Cardiac muscle cell (in vitro differentiated cells and primary cell): ENCODE measurements at places on chromosomes 13 and 19. TPM values are rescaled to one million over a fixed set of nuclear protein-coding genes. Genes with fewer than 3 reads are reported as not detected.
A peak's percentile ranks its signal among the peaks of the same experiment; 100 is the strongest.

DNA sequence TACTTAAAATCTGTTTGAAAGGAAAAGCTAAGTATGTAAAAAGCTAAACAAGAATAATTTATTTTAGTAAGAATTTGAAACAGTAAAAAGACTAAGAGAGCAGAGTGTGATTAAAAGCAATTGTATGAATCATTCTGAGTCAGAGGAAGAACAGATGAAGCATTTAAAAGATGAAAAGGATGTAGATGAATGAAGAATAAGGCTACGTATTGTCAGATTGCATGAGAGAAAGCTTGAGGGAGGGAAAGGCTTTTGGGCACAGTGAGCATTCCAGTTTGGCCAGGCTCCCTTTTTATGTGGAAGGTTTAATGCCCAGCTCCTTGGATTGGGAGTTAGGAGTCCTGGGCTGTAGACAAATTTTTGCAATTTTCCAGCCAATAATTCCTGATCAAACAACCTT, 117.7 kb downstream of the FREM2 start:
- H3K36me3 ChIP-seq: no peaks in the 10 kb centered on the region
- no peak for DNase-seq
- no peaks in the 10 kb centered on the region for H3K27me3 ChIP-seq
- no peaks in the 10 kb centered on the region for H3K4me1 ChIP-seq
- H3K27ac ChIP-seq: no peak overlapping the region
- H3K4me3 ChIP-seq: no peak overlapping the region

DNA sequence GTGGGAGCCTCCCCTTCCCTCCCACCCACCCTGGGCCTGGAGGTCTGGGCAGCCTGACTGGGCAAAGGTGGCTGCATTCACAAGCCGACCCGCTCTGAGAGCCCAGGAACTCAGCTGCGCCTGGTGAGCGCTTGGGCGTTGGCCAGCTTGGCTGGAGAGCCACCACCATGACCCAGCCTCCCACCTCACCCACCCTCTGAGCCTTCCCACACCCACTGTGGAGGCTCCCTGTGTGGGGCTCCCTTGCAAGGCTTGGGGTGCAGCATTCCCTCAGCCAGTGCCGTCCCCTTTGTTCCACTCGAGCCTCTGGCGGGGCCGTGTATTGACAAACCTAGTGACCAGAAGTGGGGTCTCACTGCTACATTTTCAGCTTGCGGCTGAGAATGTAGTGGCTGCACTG, 15.0 kb upstream of the QTRT1 start:
- no peak overlapping the region for H3K27ac ChIP-seq
- peaks cover 93% of the 10 kb centered on the region for H3K36me3 ChIP-seq
- no peak overlapping the region for H3K4me3 ChIP-seq
- H3K4me1 ChIP-seq: no peaks in the 10 kb centered on the region

DNA sequence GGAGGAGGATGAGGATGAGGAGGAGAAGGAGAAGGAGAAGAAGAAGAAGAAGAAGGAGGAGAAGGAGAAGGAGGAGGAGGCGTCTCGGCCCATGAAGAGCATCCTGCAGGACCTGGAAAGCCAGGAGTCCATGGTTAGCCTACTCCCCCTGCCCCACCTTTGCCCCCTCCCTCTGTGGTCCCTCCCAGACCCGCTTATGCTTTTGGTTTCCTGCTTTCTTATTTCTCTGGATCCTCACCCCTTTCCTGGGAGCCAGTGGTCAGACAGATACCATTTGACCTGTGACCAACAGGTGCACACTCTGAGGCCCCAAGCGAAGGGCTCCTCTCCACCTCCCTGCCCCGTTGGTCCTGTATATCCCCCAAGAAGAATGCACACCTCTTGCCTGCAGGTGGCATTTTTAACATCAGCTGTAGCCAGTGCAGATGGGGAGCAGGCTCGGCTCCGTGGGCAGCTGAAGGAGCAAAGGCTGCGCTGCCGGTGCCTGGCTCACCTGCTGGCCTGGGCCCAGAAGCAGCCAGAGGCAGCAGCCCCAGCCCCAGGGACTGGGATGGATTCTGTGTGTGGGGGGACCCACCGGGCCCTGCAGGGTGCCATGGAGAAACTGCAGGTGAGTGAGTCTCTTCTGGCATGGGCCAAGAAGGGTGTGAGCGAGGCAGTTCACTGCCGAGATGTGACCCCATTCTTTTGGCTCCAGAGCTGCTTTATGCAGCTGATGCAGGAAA, 32.1 kb upstream of the ZNF492 start:
- no peak for DNase-seq
- H3K27me3 ChIP-seq: no peaks in the 10 kb centered on the region
- H3K36me3 ChIP-seq: no peaks in the 10 kb centered on the region
- H3K4me3 ChIP-seq: no peak overlapping the region
- no peak overlapping the region for H3K27ac ChIP-seq

- peaks cover 11% of the 10 kb centered on the region for H3K4me1 ChIP-seq
- H3K27ac ChIP-seq: peak overlapping the region; percentile 69
- H3K36me3 ChIP-seq: no peaks in the 10 kb centered on the region
Observed at GRCh38 chr19:47820410-47820809, 1.3 kb upstream of the CRX start.

DNA sequence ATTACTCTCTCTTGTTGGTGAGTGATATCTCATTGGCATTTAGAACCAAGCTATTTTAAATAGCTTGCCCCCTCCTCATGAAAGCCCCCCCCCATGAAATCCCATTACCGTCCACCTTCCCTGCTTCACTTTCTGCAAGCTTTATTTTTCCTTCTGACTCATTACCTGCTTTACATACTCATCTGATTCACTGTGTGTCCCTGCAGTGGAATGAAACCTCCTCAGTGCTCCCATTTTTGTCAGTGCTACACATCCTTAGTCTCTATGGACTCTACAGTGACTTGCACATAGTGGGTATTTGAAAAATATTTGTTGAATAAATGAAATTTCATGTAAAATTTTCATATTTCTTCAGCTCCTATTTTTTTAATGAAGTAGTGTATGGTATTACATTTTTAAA, 62.3 kb downstream of the DOCK9 start:
- DNase-seq: no peak
- H3K27me3 ChIP-seq: no peaks in the 10 kb centered on the region
- no peaks in the 10 kb centered on the region for H3K36me3 ChIP-seq
- peaks cover 31% of the 10 kb centered on the region for H3K4me1 ChIP-seq

DNA sequence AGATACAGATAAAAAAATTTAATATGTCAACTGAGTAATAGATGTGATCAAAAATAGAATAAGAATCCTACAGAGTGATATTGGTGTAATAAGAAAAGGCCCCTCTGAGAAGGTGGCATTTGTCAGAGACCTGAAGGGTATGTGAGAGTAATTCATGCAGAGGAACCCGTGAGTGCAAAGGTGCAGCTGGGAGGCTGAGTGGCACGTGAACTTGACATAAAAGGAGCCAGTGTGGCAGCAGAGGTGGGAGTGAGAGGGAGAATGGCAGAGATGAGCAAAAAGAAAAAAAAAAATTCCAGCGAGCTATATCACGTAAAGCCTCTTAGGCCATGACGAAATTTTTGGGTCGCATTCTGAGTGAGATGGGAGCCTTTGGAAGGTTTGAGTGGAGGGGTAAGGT, 588.9 kb downstream of the KCTD12 start:
- DNase-seq: no peak
- no peak overlapping the region for H3K4me3 ChIP-seq
- H3K27me3 ChIP-seq: no peaks in the 10 kb centered on the region
- peaks cover 3% of the 10 kb centered on the region for H3K4me1 ChIP-seq
- no peaks in the 10 kb centered on the region for H3K36me3 ChIP-seq

- H3K4me3 ChIP-seq: no peak overlapping the region
- peak overlapping the region; percentile 82 for H3K27ac ChIP-seq
- H3K27me3 ChIP-seq: no peaks in the 10 kb centered on the region
- peak; percentile 99 for DNase-seq
- no peaks in the 10 kb centered on the region for H3K36me3 ChIP-seq
Observed at GRCh38 chr19:45376045-45376724, 5.8 kb upstream of the ERCC2 start.

Gene PGLYRP2
- total RNA-seq: not detected in 2 replicates

DNA sequence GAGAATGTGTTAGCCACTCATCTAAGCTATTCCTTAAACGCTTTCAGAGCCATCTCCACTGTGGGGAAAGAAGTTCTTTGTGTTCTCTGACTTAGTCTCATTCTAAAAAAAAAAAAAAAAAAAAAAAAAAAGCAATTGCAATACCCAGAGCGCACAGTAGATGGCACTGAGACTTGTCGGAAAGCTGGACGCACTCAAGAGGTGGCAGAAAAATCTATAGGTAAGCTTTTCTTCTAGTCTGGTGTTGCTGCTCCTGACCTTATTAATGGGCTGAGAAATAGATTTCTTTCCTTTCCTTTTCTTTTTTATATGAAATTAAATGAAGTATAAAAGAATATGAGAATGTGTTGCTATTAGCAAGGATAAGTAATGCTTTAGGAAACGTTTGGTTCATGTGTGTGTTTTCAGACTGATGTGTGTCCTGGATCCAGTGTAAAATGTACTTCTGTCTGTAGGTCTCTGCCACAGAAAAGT, 4.7 kb upstream of the GJB2 start:
- no peaks in the 10 kb centered on the region for H3K4me1 ChIP-seq
- peaks cover 56% of the 10 kb centered on the region for H3K27me3 ChIP-seq
- no peak overlapping the region for H3K4me3 ChIP-seq
- no peaks in the 10 kb centered on the region for H3K36me3 ChIP-seq
